ENCODE measurements at places on chromosomes 3 and 15.

DNA sequence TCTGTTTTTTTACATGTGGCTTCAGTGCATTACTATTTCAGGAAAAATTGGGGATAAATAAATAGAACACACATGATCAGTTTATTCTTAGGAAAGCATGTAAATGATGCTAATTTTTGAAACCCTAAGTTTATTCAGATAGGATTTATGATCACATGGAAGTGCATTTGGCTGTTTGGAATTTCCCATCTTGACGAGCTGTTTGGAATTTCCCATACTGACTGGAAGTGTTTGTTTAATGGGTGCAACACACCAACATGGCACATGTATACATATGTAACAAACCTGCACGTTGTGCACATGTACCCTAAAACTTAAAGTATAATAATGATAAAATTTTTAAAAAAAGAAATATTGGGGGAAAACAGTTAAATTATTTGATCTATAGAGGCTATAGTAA lies 79.5 kb downstream of the COL6A6 start:
- DNase-seq, result no peak

- DNase-seq, result no peak
These were observed 27.0 kb upstream of the TFG start for GRCh38 chr3:100682056-100682853.

DNA sequence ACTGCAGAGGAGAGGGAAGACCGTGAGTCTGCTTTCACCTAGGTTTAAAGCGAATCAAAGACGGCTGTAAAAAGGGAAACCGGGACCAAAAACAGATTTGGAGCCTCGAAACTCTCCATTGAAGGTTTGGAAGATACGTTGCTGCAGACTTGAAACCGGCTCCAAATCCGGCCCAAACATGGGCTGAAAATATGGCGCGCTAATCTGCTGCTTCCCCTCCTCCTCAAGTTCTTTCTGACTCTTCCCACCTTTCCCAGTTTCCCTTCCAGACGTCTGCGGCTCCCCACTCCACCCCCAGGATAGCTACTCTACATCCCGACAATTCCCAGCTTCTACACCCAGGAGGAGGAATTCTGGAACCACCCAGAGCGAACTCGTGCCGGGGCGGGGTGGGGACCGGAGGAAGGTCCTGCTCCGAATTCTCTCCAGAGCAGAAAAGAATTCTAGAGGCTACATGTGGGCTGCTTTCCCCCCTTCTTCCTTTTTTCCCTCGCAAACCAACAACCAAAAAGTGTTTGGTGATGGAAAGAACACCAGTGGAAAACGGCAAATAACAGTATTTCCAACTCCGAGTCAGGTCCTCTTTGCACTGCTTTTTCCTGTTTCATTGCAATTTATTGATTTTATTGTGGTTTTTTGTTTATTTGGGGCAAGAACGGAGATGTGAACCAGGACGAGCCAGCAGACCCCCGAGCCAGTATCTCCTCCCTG lies 8.5 kb downstream of the EOMES start:
- no peak for DNase-seq

- DNase-seq, result no peak
These were observed 27.0 kb downstream of the PSTPIP1 start for GRCh38 chr15:77021803-77022381.

GRCh38 chr3:16392717-16393116 lies 120.8 kb downstream of the RFTN1 start:
- DNase-seq, result no peak

DNA sequence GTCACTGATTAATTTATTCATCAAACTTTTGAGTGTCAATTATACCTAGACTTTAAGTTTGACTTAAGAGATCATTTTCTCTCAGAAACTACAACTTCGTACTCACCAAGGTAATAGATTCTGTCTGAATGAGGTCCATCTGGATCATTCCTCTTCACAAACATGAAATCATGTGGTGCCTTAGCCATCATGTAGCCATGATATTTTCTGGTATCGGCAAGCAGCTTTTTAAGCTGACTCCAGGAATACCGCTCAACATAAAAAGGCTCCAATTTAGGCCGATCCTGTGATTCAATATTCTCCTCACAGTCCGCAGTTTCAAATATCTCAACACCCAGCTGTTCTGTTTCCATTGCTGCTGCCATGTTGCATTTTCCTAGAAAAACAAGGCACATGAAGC lies 5.3 kb downstream of the DPP8 start:
- DNase-seq, result no peak
